ENCODE measurements at places on chromosomes 3 and 15. TPM values are rescaled to one million over a fixed set of nuclear protein-coding genes. Genes with fewer than 3 reads are reported as not detected.
A peak's percentile ranks its signal among the peaks of the same experiment; 100 is the strongest.

DNA sequence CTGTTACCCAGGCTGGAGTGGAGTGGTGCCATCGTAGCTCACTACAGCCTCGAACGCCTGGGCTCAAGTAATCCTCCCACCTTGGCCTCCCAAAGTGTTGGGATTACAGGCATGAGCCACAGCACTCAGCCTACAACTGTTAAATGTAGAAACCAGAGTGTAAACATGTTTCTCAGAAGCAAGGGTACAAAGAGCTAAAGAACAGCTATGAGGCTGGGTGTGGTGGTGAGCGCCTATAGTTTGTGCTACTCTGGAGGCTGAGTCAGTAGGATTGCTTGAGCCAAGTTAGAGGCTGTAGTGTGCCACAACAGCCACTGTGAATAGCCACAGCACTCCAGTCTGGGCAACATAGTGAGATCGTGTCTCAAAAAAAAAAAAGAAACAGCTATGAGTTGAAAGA, 4.8 kb upstream of the MINDY2 start:
- H3K4me3 ChIP-seq = no peak overlapping the region
- DNase-seq = no peak
- no peak overlapping the region for H3K27ac ChIP-seq
- H3K27me3 ChIP-seq = no peaks in the 10 kb centered on the region
- peaks cover 4% of the 10 kb centered on the region for H3K4me1 ChIP-seq

- no peaks in the 10 kb centered on the region for H3K27me3 ChIP-seq
- peak overlapping the region; percentile 72 for H3K27ac ChIP-seq
- H3K4me3 ChIP-seq = no peak overlapping the region
- no peak for DNase-seq
Observed at GRCh38 chr15:41930221-41930866, 36.5 kb upstream of the SPTBN5 start.

- H3K27me3 ChIP-seq = no peaks in the 10 kb centered on the region
- DNase-seq = no peak
- H3K27ac ChIP-seq = no peak overlapping the region
- H3K36me3 ChIP-seq = no peaks in the 10 kb centered on the region
Observed at GRCh38 chr15:50320504-50320903, 34.5 kb downstream of the GABPB1 start.

Gene NPAP1
- total RNA-seq = not detected

DNA sequence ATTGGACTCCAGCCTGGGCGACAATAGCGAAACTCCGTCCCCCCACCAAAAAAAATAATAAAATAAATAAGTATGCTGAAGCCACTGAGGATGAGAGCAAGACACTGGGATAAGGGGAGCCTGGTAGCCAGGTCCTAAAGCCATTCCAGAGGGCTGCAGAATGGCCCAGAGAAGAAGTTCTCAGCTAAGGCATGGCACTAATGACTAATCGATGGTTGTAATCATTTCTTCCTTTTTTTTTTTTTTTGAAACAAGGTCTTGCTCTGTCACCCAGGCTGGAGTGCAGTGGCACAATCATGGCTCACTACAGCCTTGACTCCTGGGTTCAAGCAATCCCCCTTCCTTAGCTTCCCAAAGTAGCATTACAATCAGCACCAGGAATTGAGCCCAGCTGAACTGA, 25.6 kb upstream of the ZNF774 start:
- no peak overlapping the region for H3K4me3 ChIP-seq
- H3K27ac ChIP-seq = no peak overlapping the region
- no peak for DNase-seq
- no peaks in the 10 kb centered on the region for H3K4me1 ChIP-seq
- H3K36me3 ChIP-seq = no peaks in the 10 kb centered on the region
- H3K27me3 ChIP-seq = no peaks in the 10 kb centered on the region

GRCh38 chr15:67181221-67181639, 73.2 kb downstream of the AAGAB start:
- peaks cover 9% of the 10 kb centered on the region for H3K36me3 ChIP-seq
- DNase-seq = no peak
- H3K27me3 ChIP-seq = no peaks in the 10 kb centered on the region

- H3K27ac ChIP-seq = no peak overlapping the region
- H3K4me1 ChIP-seq = no peaks in the 10 kb centered on the region
- no peak overlapping the region for H3K4me3 ChIP-seq
- no peak for DNase-seq
- H3K27me3 ChIP-seq = no peaks in the 10 kb centered on the region
Observed at GRCh38 chr15:31525988-31526665, 199.5 kb downstream of the KLF13 start.

Gene ANKRD34C
- not detected for total RNA-seq

- H3K27me3 ChIP-seq = no peaks in the 10 kb centered on the region
- H3K4me3 ChIP-seq = no peak overlapping the region
- no peaks in the 10 kb centered on the region for H3K36me3 ChIP-seq
- no peak overlapping the region for H3K27ac ChIP-seq
Observed at GRCh38 chr15:68208136-68208535, 3.0 kb upstream of the CALML4 start.

DNA sequence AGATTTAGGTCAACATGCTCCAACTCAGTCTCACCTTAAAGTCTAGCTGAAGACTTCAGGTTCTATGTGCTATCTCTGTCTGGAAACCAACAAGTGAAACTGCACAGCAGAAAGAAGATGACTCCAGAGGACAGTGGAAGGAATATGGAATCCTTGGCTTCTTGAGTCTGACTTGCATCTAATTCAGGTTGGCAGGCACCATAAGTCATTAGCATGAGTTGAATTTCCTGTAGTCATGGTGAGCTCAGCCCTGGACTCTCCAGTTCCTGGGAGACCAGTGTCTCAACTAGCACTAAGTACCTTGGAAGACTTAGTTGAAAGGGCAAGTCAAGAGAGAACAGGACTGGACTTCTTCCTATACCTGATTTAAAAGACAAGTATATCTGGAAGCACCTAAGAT, 129.7 kb downstream of the DTWD1 start:
- no peak overlapping the region for H3K27ac ChIP-seq
- DNase-seq = no peak
- H3K36me3 ChIP-seq = no peaks in the 10 kb centered on the region

Gene GASK1A
- total RNA-seq = 37.3 TPM

- H3K27me3 ChIP-seq = no peaks in the 10 kb centered on the region
- no peaks in the 10 kb centered on the region for H3K4me1 ChIP-seq
- DNase-seq = no peak
- no peak overlapping the region for H3K4me3 ChIP-seq
- H3K27ac ChIP-seq = no peak overlapping the region
Observed at GRCh38 chr15:67997996-67998395, 56.1 kb upstream of the PIAS1 start.

- no peaks in the 10 kb centered on the region for H3K27me3 ChIP-seq
- DNase-seq = no peak
- H3K36me3 ChIP-seq = peaks cover 11% of the 10 kb centered on the region
Observed at GRCh38 chr3:4806535-4807108, 172.6 kb upstream of the BHLHE40 start.

Gene MASP1
- 1.9 TPM for total RNA-seq

Gene ASB14
- not detected for total RNA-seq

- H3K36me3 ChIP-seq = no peaks in the 10 kb centered on the region
- no peak overlapping the region for H3K27ac ChIP-seq
- H3K27me3 ChIP-seq = no peaks in the 10 kb centered on the region
- H3K4me3 ChIP-seq = no peak overlapping the region
- H3K4me1 ChIP-seq = no peaks in the 10 kb centered on the region
Observed at GRCh38 chr3:96803870-96804269, 10.5 kb upstream of the EPHA6 start.

GRCh38 chr3:58521917-58522631, 14.9 kb downstream of the ACOX2 start:
- H3K4me3 ChIP-seq = no peak overlapping the region
- no peak overlapping the region for H3K27ac ChIP-seq
- H3K27me3 ChIP-seq = no peaks in the 10 kb centered on the region
- peaks cover 46% of the 10 kb centered on the region for H3K36me3 ChIP-seq
- no peak for DNase-seq

DNA sequence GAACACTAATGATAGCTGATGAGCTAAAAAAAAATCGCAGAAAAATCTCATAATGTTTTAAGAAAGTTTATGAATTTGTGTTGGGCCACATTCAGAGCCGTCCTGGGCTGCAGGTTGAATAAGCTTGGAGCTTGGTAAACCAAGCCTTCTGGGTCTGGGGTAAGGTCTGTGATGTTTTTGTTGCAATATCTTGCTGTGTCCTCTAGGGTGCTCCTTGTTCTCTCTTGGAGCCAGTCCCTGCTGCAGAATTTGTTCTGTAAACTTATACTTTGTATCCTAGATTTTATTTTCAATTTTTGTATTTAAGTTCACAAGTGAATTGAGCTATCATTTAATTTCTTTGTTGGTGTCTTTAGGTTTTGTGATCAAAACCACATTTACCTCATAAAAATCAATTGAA, 143.7 kb downstream of the NR1D2 start:
- DNase-seq = no peak
- no peaks in the 10 kb centered on the region for H3K36me3 ChIP-seq
- peaks cover 12% of the 10 kb centered on the region for H3K4me1 ChIP-seq
- H3K27me3 ChIP-seq = no peaks in the 10 kb centered on the region

- H3K4me3 ChIP-seq = no peak overlapping the region
- no peak for DNase-seq
- peaks cover 14% of the 10 kb centered on the region for H3K36me3 ChIP-seq
- no peaks in the 10 kb centered on the region for H3K27me3 ChIP-seq
- peaks cover 39% of the 10 kb centered on the region for H3K4me1 ChIP-seq
- no peak overlapping the region for H3K27ac ChIP-seq
Observed at GRCh38 chr3:10263646-10264363, 15.5 kb downstream of the TATDN2 start.

Gene PCCB
- 19.3 TPM for total RNA-seq

GRCh38 chr3:189902230-189903186, 218.2 kb downstream of the P3H2 start:
- no peak overlapping the region for H3K4me3 ChIP-seq
- no peaks in the 10 kb centered on the region for H3K4me1 ChIP-seq
- no peak for DNase-seq
- no peak overlapping the region for H3K27ac ChIP-seq
- H3K36me3 ChIP-seq = no peaks in the 10 kb centered on the region
- no peaks in the 10 kb centered on the region for H3K27me3 ChIP-seq

GRCh38 chr15:63195569-63196015, 6.2 kb downstream of the RAB8B start:
- no peak overlapping the region for H3K4me3 ChIP-seq
- DNase-seq = no peak
- peaks cover 33% of the 10 kb centered on the region for H3K4me1 ChIP-seq
- H3K36me3 ChIP-seq = no peaks in the 10 kb centered on the region

Gene BTD
- total RNA-seq = 23.3 TPM

Gene CD200R1
- total RNA-seq = 3.2 TPM

- H3K27ac ChIP-seq = no peak overlapping the region
- no peak overlapping the region for H3K4me3 ChIP-seq
- no peaks in the 10 kb centered on the region for H3K27me3 ChIP-seq
- DNase-seq = no peak
Observed at GRCh38 chr15:91891788-91892345, 38.4 kb downstream of the SLCO3A1 start.

DNA sequence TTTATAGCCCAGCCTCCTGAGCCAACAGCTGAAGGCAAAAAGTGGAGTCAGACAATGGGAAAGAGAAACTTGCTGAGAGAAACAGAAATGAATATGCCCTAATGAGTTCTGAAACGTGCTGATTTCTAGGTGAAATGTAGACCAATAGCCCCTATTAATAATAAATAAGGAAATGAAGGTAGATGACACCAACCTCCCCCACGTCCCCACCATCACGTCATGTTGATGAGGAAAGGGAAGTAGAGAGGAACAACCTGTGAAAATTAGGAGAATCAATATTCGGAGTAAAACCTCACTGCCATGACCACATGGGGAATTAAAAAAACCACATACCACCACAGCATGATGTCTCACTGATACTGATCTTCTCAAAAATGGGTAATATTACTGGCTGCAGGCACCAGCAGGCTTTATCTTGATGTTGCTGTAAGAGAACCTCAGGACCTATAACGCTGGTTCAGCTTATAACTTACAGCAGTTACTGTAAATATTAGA, 64.0 kb downstream of the KAT2B start:
- H3K4me1 ChIP-seq = peaks cover 9% of the 10 kb centered on the region
- H3K4me3 ChIP-seq = no peak overlapping the region

- peak overlapping the region; percentile 69 for H3K27ac ChIP-seq
- no peak for DNase-seq
- no peaks in the 10 kb centered on the region for H3K27me3 ChIP-seq
- H3K4me1 ChIP-seq = peaks cover 27% of the 10 kb centered on the region
- H3K4me3 ChIP-seq = no peak overlapping the region
Observed at GRCh38 chr15:85772668-85773067, 22.1 kb downstream of the KLHL25 start.

GRCh38 chr3:184380627-184381260, 890 bp downstream of the CHRD start:
- H3K4me1 ChIP-seq = peaks cover 4% of the 10 kb centered on the region
- peak overlapping the region; percentile 77 for H3K4me3 ChIP-seq
- no peaks in the 10 kb centered on the region for H3K36me3 ChIP-seq
- H3K27ac ChIP-seq = no peak overlapping the region
- DNase-seq = no peak
- no peaks in the 10 kb centered on the region for H3K27me3 ChIP-seq

Gene PLXND1
- total RNA-seq = 246 TPM

GRCh38 chr15:68259883-68260282, 17.7 kb upstream of the FEM1B start:
- DNase-seq = no peak
- peaks cover 16% of the 10 kb centered on the region for H3K4me1 ChIP-seq
- H3K27me3 ChIP-seq = no peaks in the 10 kb centered on the region
- H3K27ac ChIP-seq = no peak overlapping the region
- no peaks in the 10 kb centered on the region for H3K36me3 ChIP-seq
- H3K4me3 ChIP-seq = no peak overlapping the region

DNA sequence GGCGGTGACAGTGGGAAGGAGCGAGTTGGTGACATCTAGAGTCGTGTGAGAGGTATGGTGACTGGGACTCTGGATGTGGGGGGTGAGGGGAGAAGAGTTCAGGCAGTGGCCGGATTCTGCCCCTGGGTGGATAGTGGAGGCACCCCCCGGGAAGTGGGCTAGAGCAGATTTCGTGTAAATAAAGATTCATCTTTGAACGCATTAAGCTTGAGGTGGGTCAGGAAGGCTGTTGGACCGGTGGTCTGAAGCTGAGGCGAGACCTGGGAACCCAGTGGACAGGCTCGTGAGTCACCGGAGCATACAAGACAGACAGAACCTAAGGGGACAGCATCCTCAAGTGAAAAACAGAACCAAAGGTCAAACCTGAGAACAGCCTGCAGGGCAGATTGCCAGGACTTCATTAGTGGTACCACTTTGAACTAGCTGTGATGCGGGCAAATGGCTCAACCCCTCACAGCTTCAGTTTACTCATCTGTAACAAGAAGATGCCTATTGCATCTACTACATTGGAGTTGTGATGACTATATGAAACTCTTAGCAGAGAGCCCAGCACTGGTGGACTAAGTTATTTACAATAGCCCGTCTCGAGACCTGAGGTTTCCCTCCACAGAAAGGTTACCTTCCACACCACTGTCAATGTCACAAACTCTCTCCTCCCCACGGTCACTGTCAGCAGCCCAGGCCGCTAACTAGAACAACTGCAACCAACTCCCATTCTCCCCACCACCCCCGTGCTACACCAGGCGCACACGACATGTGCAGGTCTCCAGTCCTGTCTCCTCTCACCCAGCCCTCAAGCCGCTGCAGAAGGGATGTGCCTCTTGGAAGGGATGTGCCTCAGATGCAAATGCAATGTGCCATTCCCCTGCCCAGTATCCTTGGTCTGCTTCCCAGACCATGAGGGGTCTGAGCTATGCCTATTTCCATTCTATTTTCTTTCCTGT, 901 bp upstream of the CLN6 start:
- no peak for DNase-seq
- peaks cover 15% of the 10 kb centered on the region for H3K4me1 ChIP-seq
- H3K36me3 ChIP-seq = no peaks in the 10 kb centered on the region
- no peaks in the 10 kb centered on the region for H3K27me3 ChIP-seq
